Fibroblast of lung (primary cell): ENCODE measurements at places on chromosomes 12 and 14. TPM values are rescaled to one million over a fixed set of nuclear protein-coding genes. Genes with fewer than 3 reads are reported as not detected.

Gene SLC25A3
- 535 and 541 TPM in 2 replicates for total RNA-seq

Gene MBIP
- 11.0 and 14.2 TPM in 2 replicates for total RNA-seq

Gene SCFD1
- 91.9 and 129 TPM in 2 replicates for total RNA-seq

Gene RND1
- total RNA-seq: under 0.01 and 0.17 TPM in 2 replicates

Gene AMDHD1
- under 0.01 and 0.33 TPM in 2 replicates for total RNA-seq

Gene PRR4
- 0.66 and 0.77 TPM in 2 replicates for total RNA-seq

Gene KLRF1
- not detected in 2 replicates for total RNA-seq

Gene DTX1
- 0.26 TPM in 1 of 2 replicates, not detected in the other for total RNA-seq

Gene NPFF
- total RNA-seq: not detected in 2 replicates

Gene OTOGL
- under 0.01 and 0.17 TPM in 2 replicates for total RNA-seq

DNA sequence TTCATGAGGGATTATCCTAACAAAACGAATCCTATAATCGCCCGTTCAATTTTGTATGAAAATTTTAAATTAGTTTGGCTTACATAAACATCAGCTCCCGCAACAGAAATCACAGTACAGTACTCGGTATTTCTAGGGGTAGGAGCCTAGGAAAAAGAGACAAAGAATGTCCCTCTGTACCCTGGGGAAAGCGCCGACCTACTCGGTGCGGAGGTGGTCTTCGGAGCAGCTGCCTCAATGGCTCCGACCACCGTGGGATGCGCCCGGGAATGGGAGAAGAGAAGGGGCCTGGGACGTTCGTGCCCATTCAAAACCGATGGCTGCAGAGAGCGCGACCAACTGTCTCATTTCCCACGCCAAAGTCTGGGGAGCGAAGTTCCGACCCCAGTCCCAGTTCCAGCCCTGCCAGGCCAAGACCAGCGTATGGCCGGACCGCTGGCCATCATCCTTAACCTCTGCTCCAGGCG is 618 bp downstream of the GNPNAT1 start:
- no peaks in the 10 kb centered on the region for H3K27me3 ChIP-seq
- H3K4me1 ChIP-seq: peaks cover 7% of the 10 kb centered on the region
- H3K4me3 ChIP-seq: peak overlapping the region; percentile 81
- peak overlapping the region; percentile 95 for H3K27ac ChIP-seq

DNA sequence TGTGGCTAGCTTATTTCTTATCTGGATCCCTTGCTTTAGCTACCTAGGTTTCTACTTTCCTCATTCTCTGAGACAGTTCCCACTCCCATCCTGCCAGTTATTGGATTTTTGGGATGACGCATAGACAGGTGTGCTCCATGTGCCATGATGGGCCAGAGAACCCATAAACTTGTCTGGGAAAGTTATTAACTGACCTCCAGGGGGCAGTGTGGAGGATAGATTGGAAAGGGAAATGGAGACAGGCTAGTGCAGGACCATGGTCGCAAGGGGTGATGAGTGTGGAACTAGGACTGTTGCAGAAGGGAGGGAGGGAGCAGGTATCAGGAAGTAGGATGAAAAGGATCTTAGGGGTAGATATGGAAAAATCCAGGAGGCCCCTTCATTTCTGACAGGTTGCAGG is 80.3 kb downstream of the ESRRB start:
- no peak overlapping the region for H3K27ac ChIP-seq
- no peak overlapping the region for H3K4me3 ChIP-seq
- no peaks in the 10 kb centered on the region for H3K36me3 ChIP-seq
- no peaks in the 10 kb centered on the region for H3K4me1 ChIP-seq

DNA sequence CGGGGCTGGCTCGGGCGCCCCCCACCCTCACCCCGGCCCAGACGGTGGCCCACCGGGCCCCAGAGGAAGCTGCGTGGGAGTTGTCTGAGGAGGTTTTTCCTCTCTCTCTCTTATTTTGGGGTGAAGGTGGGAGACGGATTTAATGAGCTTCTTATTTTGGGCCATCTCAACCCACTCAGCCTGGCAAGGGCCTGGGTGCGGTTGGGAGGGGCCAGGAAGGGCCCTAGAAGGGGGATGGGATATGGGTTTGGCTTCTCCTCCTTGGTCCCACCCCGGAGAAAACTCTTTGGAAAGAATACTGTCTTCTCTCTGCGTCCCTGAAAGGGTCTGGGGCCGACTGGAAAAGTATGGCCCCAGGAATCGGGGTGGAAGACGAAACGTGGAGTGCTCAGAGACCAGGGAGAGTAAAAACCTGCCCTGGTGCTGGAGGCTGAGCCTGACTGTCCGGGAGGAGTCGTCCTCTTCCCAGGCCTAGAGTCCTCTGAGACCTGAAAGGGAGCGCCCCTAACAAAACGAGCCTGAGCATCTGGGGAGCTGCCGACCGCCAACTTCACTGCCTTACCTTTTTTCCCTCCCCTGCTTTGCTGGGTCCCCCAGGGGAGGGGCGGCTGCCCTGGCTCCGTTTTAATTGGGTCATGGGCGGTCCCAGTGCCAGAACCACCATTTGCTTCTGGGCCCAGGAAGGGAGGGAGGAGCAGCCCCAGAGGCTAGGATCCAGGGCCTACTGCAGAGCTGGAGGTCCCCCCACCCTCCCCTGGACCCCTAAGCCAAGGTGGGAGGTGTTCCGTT is 1.6 kb downstream of the MMP14 start:
- no peaks in the 10 kb centered on the region for H3K27me3 ChIP-seq
- peak; percentile 56 for DNase-seq
- peak overlapping the region; percentile 94 for H3K4me3 ChIP-seq
- peak overlapping the region; percentile 85 for H3K27ac ChIP-seq
- H3K4me1 ChIP-seq: peaks cover 20% of the 10 kb centered on the region
- H3K36me3 ChIP-seq: peaks cover 31% of the 10 kb centered on the region

DNA sequence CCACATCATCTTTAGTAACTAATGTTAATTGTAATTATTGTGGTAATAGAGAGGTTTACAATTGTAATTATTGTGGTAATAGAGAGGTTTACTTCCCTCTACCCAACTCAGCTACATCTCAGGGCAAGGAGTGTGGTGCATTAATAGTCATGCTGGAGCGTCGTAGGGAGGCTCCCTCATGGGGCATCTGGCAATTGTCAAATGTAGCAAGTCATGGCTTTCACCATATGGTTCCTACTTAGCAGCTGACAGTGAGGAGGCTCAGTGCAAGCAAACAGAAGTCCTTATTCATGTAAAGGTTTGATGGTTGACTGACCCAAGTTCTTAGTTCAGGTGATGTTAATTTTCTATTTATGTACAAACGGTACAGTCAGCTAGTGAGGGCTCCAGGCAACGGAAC is 1012.0 kb downstream of the FLRT2 start:
- no peak overlapping the region for H3K27ac ChIP-seq
- no peak for DNase-seq
- no peak overlapping the region for H3K4me3 ChIP-seq
- no peaks in the 10 kb centered on the region for H3K36me3 ChIP-seq
- no peaks in the 10 kb centered on the region for H3K27me3 ChIP-seq

DNA sequence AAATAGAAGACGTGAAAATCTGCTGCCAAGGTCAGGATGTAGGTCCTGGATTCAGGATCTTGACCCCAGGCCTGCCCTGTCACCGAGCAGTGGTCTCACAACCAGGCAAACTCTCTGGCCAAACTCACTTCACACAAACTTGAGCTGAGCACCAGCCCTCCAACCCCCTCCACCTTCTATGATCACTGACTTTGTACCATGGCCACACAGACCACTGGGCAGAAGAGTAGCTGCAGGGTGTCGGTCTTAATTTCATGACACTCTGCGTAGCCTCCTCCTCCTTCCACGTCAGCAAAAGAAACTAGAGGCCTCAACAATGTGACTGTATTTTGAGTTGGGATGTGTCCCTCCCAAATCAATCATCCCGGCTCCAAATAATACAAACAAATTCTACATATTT is 7.2 kb upstream of the TBX3 start:
- H3K36me3 ChIP-seq: no peaks in the 10 kb centered on the region
- no peaks in the 10 kb centered on the region for H3K27me3 ChIP-seq
- peak; percentile 54 for DNase-seq
- peak overlapping the region; percentile 90 for H3K27ac ChIP-seq

- H3K4me1 ChIP-seq: peaks cover 4% of the 10 kb centered on the region
- no peak overlapping the region for H3K27ac ChIP-seq
- no peak for DNase-seq
- peaks cover 13% of the 10 kb centered on the region for H3K36me3 ChIP-seq
- H3K4me3 ChIP-seq: no peak overlapping the region
These were observed 13.1 kb upstream of the SMARCC2 start for GRCh38 chr12:56202366-56202765.

GRCh38 chr14:92122351-92122677 is 545 bp downstream of the CPSF2 start:
- H3K27ac ChIP-seq: peak overlapping the region; percentile 98
- H3K36me3 ChIP-seq: peaks cover under 1% of the 10 kb centered on the region
- no peaks in the 10 kb centered on the region for H3K27me3 ChIP-seq
- H3K4me1 ChIP-seq: peaks cover 2% of the 10 kb centered on the region

GRCh38 chr14:87869619-87870583 is 123.1 kb downstream of the GALC start:
- no peaks in the 10 kb centered on the region for H3K27me3 ChIP-seq
- H3K4me1 ChIP-seq: peaks cover 2% of the 10 kb centered on the region
- peak; percentile 4 for DNase-seq
- no peak overlapping the region for H3K27ac ChIP-seq

DNA sequence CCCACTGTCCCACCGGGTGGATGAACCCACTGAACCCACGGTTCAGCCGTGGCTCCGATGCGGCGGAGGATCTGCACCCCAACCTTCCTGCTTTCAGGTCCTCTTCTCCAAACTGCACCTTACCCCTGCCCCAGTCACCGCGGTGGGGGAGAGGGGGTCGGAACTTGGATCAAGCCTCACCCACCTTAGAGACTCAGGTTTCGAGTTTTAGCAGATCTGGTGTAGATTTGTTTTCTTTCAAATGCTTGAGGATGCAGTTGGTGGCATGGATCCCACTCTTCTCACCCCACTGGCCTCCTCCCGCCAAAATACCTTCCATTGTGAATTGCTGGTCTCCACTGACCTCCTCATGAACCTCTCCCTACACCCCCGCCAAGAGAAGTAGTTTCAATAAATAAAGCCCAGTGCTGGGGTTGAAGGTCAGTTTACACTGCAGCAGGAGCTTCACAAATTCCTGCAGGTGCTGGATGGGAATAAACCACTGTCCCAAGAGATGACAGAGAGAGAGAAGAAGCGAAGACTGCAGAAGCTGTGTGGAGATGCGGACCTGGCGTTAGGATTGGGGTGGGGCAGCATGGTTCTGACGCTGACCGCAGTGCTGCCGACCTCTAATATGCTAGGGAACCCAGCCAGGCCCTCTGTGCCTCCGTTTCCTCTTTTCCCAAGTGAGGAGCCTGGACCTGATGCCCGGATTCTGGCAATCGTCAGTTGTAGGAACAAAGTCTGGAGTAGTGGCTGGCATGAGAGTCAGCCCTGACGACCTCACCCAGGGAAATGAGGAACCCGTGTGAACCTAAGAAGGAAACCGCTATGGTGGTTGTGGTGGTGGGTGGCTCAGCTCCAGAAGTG is 7.4 kb downstream of the TTC6 start:
- H3K4me1 ChIP-seq: no peaks in the 10 kb centered on the region
- peaks cover 73% of the 10 kb centered on the region for H3K27me3 ChIP-seq
- no peak for DNase-seq
- H3K36me3 ChIP-seq: no peaks in the 10 kb centered on the region

- no peaks in the 10 kb centered on the region for H3K36me3 ChIP-seq
- H3K27ac ChIP-seq: no peak overlapping the region
- no peaks in the 10 kb centered on the region for H3K4me1 ChIP-seq
These were observed 838 bp upstream of the ERBB3 start for GRCh38 chr12:56078931-56079722.

DNA sequence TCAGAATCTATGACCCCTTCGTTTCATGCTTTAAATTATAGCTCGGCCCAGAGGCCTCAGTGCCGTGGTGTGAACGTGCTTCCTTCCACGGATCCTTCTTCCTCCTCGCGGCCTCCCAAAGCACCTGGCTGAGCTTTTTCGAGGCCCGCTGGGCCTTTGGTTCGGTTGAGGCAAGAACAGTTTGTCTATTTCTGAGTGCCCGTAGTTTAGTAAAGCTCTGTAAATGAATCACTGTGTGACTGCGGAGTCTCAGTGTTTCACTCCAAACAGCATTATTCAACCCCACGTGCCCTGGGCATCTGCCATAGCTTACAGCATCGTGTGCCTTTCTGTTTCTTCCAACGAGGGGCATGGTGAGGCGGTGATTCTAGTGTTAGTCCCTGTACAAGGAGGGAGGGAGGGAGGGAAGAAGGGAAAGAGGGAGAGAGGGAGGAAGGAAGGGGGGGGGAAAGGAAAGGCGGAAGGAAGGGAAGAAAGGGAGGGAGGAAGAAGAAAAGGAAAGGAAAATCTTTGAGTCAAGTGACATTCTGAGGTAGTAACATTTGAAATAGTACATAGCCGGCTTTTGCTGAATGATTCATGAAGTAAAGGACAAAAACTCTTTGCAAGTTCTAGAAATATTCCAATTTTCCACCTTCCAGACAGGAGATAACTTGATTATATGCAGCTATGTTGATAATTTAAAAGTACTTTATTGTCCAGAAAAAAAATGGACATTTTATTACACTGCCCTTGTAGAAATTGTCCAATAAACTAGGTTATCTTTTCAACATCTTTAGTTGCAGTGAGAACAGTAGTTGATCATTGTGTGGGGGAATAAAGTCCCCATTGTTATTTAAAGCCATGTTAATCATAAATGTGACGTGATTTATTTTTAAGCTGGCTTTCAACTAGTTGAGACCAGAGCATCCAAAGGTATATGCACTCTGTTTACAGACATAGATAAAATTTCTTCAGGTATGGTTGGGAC is 1.2 kb upstream of the TRIM9 start:
- H3K36me3 ChIP-seq: no peaks in the 10 kb centered on the region
- peak; percentile 58 for DNase-seq
- H3K4me1 ChIP-seq: peaks cover 3% of the 10 kb centered on the region
- H3K27ac ChIP-seq: no peak overlapping the region
